ENCODE measurements at places on chromosomes 7 and 10. TPM values are rescaled to one million over a fixed set of nuclear protein-coding genes. Genes with fewer than 3 reads are reported as not detected.

The SUN3 gene
- total RNA-seq = not detected

The PTER gene
- 18.7 TPM for total RNA-seq

The CALML5 gene
- total RNA-seq = not detected

The C10orf95 gene
- total RNA-seq = 0.35 TPM

Data from activated CD8-positive, alpha-beta memory T cell treated with anti-CD3 and anti-CD28 coated beads, Interleukin-2, amount 10 ng/mL, durations not matched to agents 7 days and 5 days (primary cell).